ENCODE measurements at places on chromosomes 1 and 21.

- no peak for DNase-seq
Observed at GRCh38 chr1:25484096-25484495, 53.4 kb downstream of the MACO1 start.

DNA sequence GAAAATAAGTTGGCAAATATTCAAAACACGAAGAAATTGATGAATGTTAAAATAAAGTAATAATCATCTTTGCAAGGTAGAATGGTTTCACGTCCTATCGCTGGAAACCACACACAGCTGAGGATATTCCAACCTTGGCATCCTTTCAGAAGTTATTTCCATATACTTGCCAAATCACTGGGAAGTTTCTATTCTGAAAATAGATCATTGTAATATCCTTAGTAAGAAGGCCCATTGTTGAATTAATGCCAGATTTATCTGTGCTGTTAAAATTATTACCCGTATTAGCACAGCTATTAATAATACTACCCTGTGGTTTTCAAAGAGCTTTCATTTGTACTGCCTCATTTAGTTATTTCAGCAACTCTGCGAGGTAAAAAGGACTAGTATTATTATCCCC lies 81.1 kb downstream of the OLFM3 start:
- no peak for DNase-seq

GRCh38 chr1:94772230-94772641 lies 47.9 kb upstream of the SLC44A3 start:
- no peak for DNase-seq

GRCh38 chr1:185627171-185627570 lies 107.0 kb upstream of the HMCN1 start:
- no peak for DNase-seq

DNA sequence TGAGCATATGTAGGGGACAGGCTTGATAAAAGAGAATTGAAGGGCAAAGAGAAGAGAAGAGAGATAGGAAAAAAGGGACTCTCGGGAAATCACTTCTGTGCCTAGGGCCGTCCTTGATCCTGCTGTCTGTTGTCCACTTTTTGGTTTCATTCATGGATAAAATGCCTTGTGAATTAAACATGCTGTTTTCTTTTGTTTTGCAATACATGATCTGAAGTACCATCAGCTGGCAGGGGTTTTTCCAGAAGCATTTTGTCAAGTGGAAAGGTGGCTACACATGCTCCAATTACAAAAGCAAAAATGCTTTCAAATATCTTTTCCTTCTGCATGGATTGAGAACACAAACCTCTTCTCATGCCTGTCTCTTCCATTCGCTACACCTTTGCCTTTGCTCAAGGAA lies 361.7 kb downstream of the PDE4B start:
- DNase-seq: no peak

DNA sequence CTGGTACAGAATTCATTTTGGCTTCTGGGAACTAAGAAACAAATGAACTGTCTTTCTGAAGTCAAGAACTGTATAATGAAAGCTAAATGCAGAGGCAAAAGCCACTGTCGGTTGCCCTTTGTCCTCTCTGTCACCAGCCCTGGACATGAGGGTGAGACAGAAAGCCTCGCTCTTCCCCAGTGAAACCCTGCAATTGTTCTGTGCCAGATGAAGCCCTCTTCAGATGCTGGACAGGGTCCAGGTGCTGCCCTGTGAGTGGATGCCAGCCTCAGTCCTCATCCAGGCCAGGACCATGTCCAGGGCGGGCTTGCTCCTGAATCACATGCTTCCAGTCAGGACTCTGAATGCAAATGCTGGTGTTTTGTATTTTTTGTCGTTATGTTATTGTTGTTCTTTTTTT lies 138.7 kb downstream of the RUNX1 start:
- DNase-seq: no peak
